PC-3 (cell line): ENCODE measurements at places on chromosomes 1 and 21. TPM values are rescaled to one million over a fixed set of nuclear protein-coding genes. Genes with fewer than 3 reads are reported as not detected.

Gene AADACL3
- not detected in 2 replicates for total RNA-seq

Gene HMCN1
- total RNA-seq = 0.66 and 3.3 TPM in 2 replicates

Gene FAM151A
- not detected in 2 replicates for total RNA-seq

DNA sequence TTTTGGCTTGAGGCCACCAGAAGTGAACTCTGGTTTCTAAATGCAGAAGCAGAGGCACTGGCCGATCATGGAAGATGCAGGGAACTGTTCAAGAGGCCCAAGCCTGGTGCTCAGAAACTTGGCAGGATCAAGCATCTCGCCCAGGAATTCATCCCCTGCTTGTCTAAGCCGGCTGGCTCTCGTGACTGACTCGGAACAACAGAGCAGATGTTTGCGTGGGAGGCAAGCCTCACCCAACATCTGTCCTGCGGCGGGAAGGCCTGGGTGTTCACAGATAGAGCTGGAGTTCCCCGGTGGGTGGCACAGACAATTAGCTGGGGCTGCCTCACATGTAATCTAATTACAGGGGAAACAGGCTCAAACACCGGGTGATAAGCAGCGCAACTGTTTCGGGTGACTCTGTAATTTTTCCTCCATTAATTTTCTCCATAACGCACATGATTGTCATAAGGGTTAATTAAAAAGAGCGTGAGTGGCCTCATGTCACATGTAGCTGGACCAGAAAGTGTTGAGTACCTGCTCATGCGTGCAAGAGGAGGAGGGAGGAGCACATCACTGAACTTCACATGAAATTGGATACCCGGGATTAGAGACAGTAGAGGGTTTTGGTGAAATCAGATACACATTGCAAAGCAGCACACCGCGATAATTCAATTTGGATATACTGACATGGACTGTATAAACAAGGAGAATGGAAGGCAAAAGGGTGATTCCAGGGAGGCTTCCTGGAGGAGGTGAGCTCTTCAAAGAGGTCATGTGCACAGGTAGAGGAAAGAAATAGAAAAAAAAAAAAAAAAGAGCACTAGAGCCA lies 180.0 kb downstream of the ETS2 start:
- DNase-seq = no peak

DNA sequence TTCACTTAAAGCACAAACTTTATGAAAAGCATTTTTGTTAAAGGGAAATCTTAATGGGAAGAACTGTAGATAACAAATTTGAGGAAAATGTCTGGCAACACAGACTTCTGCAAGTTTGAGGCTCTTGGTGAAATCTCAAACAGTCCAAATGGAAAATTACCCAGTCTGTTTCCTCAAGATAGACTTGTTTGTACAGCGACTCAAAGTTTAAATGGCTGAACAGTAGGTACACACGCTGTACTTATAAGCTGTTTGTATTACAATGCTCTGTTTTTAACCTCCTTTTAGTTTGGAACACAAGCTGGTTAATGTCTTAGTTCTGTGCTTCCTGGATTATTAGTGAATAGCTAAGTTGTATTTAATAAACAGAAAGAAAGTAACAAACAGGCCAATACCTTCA lies 217.1 kb downstream of the NFIA start:
- peak; percentile 52 for DNase-seq

DNA sequence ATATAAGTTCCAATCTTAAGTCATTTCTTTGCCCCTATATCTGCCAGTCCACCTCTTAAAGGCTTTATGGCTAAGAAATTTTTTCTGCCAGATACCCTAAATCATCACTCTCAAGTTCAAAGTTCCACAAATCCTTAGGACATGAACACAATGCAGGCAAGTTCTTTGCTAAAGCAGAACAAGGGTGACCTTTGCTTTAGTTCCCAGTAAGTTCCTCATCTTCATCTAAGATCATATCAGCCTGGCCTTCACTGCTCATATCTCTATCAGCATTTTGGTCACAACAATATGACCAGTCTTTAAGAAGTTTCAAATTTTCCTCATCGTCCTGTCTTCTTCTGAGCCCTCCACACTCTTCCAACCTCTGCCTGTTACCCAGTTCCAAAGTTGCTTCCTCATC lies 402.2 kb upstream of the RUNX1 start:
- DNase-seq = no peak

DNA sequence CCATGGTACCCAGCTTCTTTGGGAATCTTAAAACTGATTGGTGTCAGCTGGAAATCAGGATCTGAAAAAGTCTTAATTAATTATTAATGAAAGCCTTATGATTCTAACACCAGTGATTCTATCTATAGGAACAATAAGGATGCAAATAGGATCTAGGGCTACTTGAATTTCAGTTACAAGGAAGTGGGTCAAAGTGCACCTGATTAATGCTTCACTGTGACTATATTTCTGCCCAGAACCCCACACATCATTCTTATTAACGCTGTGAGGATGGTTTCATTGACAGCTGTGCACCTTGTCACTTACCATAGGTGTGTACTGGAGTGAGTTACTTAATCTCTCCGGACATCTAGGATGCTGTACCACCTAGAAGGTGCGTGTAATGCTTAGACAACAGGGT lies 99.8 kb upstream of the ETV3 start:
- DNase-seq = no peak

GRCh38 chr1:169148472-169149252 lies 42.2 kb downstream of the ATP1B1 start:
- no peak for DNase-seq

- no peak for DNase-seq
These were observed 83.2 kb upstream of the DNAH14 start for GRCh38 chr1:224846119-224846907.

- peak; percentile 4 for DNase-seq
These were observed at the start of gene AGBL4 for GRCh38 chr1:50023292-50024159. AGBL4 (minus strand) TSS chr1:50023954.

- no peak for DNase-seq
These were observed 64.6 kb downstream of the NMNAT2 start for GRCh38 chr1:183353597-183353996.

GRCh38 chr1:9886092-9886742 lies 23.9 kb downstream of the CTNNBIP1 start:
- DNase-seq = no peak
